T-helper 17 cell (primary cell): ENCODE measurements at places on chromosomes 3 and 15.

GRCh38 chr3:156543043-156543555 lies 11.8 kb downstream of the SSR3 start:
- DNase-seq: no peak

- DNase-seq: no peak
Measured at GRCh38 chr3:134772591-134772990, 22.5 kb upstream of the EPHB1 start.

DNA sequence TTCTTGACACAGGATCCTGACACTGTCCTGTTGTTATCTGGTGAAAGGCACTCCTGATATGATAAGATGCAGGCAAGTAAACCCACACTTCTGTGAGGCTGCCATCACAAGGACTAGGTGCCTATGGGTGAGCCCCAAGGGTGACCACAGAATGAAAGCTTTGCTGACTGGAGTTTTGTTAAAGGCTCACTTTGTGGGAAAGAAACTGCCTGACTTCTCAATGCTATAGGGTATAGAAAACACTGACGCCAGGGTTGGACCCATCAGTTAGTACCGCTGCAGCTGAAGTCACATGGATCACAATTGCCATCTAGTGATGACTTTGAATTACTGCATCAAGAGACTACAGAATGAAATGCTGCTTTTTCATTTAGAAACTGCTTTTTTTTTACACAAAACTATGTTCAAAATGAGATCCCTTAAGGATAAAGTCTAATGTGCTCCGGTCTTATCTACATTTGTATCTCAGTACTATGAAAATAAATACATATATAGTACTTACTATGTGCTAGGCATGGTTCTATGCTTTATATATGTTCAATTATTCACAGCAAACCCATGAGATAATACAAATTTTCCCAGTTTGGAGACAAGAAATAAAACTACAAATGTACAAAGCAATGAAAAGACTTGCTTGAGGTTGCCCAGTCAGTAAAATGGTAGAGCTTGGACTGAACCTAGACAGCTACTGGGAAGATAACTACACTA lies 64.2 kb upstream of the CMSS1 start:
- DNase-seq: no peak

DNA sequence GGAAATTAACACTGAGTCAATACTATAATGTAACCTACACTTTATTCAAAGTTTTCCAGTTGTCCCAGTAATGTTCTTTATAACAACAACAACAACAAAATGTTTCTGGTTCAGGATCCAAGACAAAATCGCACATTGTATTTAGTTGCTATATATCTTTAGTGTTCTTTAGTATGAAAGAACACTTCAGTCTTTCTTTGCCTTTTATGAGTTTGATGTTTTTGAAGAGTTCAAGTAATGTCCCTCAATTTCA lies 7.6 kb upstream of the GRAMD1C start:
- no peak for DNase-seq

DNA sequence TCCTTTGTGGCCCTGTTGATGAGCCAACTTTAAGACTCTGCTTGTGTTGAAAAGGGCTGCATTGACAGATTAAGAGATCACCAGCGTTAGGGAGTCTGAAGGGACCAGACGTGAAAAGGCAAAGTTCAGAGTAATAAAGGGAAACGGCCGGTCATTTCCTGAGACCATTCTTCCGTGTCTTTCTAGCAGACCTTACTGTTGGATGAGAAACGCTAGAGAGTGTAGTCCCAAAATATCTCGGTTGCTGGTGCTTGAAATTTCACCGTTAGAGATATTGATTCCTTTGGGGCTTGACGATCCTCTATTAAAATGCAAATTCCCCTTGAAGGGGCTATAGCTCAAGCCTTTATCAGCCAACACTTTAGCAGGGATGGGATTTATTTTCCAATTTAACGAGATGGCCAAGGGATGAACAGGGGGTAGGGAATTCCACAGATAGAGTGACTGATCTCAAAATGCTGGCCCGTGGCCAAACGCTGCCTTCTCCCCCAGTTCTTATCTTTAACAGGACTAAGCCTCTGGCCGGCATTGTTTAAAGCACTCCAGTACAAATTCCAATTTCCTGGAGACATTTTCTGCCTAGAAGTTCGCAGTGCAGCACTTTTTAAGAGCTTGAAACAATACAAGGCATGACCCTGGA lies 250.4 kb downstream of the TJP1 start:
- no peak for DNase-seq

DNA sequence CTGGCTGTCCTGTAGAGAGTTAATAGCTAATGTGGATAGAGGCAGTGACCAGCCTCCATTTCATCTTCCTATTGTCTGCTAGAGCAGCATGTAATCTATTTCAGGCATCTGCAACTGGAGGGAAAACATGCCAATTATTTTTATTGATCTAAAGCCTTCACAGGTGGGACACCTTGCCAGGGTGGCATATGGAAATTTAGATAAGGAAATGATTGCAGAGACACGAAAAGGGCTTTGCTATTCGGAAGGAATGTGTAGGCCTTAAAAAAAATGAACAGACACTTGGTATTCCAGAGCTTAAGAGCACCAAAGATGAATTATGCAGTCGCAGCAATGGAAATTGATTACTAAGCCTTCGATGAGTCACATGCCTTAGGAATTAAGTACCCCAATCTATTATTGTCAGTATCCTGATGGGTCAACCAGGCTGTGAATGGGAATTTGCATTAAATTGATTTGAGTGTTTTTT lies 454.7 kb downstream of the SQOR start:
- no peak for DNase-seq

- DNase-seq: peak; percentile 72
Measured at GRCh38 chr15:91852741-91853510, 582 bp upstream of the SLCO3A1 start.
